ENCODE measurements at places on chromosomes 13 and 19.

DNA sequence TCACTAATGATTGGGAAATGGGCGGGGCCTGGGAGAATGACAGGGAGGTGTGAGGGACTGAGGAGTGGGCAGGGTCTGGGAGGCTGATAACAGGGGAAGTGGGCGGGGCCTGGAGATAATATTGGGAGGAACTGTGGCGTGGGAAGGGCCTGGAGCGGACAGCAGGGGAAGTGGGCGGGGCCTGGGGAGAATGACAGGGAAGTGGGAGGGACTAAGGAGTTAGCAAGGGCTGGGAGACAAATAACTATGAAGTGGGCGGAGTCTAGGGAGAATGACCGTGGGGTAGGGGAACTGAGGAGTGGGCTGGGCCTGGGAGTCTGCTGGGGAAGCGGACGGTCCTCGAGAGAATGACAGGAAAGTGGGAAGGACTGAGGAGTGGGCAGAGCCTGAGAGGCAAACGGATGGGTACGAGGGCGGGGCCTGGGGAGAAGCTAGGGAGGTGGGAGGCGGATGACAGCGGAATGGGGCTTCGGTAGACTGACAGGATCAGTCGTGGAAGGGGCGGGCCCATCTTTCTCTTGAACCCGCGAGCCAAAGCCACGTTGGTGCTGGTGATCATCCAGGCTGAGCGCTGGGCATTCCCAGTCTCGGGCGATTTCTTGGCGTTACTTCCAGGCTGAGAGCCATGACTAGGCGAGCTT, 14.0 kb upstream of the TUBB4A start:
- peak; percentile 42 for DNase-seq

DNA sequence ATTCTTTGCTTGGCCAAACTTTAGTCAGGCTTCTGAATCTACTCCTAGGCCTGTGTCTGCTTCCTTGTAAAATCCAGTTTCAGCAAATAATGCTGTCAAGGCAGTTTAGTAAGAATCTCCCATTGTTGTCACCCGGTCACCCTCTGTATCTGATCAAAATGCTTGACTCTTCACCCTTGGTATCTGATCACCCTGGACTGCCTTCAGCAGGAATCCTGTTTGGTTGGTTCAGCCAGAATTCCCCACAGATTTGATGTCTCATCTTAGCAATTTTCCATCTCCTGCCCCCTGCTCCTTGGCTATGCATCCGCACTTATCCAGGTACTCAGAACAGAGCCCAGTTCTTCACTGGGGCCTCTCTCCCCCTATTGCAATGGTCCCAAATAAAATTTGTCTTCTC, 172.4 kb upstream of the UBL3 start:
- DNase-seq: no peak

GRCh38 chr19:18483119-18483890, 38.6 kb downstream of the ELL start:
- no peak for DNase-seq

GRCh38 chr13:20263393-20264044, 31.4 kb upstream of the GJB6 start:
- no peak for DNase-seq

- no peak for DNase-seq
Measured at GRCh38 chr13:102460806-102461205, 59.0 kb upstream of the FGF14 start.
